Caco-2 (cell line): ENCODE measurements at places on chromosomes 1 and 21. TPM values are rescaled to one million over a fixed set of nuclear protein-coding genes. Genes with fewer than 3 reads are reported as not detected.

The SPATA21 gene
- not detected in 2 replicates for total RNA-seq

DNA sequence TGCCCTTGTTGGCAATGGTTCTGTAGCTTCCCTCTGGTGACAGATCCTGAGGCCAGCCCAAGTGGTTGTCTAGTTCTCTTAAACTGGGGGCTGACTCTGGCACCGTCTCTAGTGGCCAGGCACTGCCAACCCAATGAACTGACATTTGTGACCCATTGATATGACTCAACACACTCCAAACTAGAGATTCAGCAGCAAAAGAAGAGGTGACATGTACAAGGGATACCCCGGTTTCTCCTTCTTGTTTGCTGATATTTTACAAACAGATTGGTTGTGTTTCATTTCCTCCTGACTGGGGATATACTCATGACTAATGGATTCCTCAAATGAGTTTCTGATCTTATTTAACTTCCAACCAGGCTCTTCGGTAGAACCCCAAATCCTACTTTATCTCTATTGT lies 65.9 kb upstream of the DNAJC6 start:
- no peak for DNase-seq

DNA sequence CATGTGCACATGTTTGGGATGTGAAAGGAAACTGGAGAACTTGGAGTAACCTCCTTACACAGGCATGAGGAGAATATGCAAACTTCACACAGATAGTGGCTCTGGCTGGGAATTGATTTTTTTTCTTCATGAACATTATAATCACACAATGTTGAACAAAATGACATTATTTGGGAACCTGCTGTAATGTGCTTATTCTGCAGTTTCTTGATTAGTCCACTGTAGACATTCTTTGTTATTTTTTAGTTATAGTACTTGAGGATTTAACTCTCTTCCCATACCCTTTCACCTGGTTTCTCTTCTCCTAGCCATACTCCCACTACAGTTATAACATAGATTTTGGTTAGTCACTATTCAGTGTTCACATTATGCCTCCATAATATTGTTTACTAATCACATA lies 68.3 kb downstream of the ATG4C start:
- DNase-seq, result no peak

DNA sequence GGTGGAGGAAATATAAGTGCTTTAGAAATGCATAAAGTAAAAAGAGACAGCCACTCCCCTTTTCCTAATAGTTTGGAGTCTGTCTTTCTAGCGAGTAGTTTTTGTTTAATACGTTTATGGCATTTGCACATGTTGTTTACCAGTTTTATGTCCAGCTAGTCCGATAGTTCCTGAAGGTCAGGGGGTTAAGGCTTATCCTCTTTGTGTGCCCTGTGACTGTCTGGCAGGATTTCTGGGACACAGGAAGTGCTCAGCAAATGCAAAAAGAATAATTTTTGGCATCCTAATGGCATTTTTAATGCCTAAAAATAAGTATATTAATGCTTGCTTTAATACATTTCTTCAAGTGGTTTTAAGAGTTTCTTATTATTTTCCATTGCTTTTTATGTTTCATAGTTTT lies 58.4 kb downstream of the DYRK1A start:
- DNase-seq, result no peak

DNA sequence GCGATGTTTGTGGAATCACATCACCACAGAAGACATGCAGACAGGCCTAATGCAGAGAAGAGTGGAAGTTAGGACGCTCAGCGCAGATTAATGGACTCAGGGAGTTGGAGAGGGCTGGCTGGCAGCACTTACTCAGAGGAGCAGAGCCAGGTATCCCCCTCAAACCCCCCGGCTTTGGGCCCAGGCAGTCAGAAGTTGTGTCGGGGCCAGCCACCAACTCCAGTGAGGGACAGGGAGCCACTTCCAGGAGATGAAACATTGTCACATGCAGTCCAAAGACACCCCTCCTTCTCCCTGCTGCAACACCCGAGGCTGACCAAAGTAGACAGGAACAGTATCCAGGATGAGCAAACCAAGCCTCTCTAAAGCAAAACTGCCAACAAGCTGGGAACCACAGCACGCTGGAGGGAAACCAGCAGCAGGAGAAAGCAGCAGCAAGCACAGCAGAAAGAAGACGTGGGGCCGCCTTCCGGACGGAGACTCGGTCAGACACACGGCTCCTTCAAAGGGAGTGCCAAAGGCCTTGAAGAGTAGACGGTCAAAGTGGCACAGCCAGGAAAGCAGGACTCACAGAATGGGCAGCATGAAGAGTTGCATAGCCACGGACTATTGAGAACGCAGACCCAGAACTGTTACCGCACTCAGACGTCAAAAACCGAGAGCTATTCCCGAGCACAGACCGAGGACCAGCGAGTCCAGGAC lies 149.3 kb downstream of the PCBP3 start:
- DNase-seq, result no peak

DNA sequence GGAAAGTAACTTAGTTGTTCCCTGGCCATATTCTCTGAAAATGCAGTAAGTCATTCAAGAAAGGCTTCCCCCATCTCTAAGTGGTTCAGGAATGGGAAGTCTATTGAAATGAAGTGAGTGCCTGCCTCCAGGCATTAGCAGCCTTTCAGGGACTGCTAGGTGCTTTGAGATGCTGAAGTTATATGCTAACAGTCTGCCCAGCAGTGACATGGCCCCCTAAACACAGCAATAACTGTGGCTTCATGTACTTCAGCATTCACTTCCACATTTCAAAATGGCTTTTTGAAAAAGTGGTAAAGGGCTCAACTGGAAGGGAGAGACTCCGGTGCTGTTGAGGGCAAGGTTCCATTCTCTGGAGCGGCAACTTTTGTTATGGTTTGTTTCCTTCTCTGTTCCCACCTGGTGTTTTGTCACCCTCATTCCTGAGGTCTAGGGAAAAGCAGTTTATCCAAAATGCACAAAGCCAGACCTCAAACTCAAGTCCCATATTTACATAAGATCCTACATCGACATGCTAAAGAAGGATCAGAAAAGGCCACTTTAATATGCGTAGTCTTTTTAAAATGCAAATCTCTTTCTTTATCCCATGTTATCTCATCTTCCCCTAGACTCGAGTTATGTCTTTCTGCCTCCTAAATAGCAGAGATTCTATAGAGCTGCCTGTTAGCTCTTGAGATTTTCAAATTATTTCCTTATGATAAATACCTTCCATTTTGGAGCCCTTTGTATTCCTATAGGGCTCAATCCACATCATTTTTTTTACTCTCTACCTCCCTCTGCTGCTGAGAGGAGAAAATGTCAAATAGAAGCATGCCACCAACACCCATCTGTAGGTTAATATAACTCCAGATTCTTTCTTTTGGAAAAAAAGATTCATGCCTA lies 34.2 kb upstream of the LRRC8C start:
- peak; percentile 21 for DNase-seq

DNA sequence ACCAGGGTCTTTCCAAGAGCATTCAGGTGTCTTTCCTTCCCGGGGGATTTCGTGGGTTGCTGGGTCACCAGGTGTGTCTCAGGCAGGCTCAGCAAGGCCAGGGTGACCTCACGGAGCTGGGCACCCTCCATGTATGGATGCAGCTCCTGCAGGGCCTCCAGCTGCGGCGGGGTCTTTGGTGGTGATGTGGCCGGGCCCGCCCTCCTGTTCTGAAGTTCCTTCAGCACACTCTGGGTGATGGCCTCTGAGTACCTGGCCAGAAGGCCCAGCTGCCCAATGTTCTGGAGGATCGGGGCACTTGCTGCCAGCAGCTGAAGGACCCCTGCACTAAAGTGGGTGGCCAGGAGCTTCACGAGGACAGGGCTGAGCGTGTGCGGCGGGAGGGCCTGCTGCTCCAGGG lies 45.5 kb downstream of the URB1 start:
- no peak for DNase-seq

- DNase-seq, result no peak
Measured at GRCh38 chr21:36589352-36589971, 109.5 kb upstream of the SIM2 start.
